Esophagus muscularis mucosa (tissue), 4 donors: ENCODE measurements at places on chromosomes 2 and 18. TPM values are rescaled to one million over a fixed set of nuclear protein-coding genes. Genes with fewer than 3 reads are reported as not detected.
A peak's percentile ranks its signal among the peaks of the same experiment; 100 is the strongest.

Gene C2orf80
- not detected for total RNA-seq

DNA sequence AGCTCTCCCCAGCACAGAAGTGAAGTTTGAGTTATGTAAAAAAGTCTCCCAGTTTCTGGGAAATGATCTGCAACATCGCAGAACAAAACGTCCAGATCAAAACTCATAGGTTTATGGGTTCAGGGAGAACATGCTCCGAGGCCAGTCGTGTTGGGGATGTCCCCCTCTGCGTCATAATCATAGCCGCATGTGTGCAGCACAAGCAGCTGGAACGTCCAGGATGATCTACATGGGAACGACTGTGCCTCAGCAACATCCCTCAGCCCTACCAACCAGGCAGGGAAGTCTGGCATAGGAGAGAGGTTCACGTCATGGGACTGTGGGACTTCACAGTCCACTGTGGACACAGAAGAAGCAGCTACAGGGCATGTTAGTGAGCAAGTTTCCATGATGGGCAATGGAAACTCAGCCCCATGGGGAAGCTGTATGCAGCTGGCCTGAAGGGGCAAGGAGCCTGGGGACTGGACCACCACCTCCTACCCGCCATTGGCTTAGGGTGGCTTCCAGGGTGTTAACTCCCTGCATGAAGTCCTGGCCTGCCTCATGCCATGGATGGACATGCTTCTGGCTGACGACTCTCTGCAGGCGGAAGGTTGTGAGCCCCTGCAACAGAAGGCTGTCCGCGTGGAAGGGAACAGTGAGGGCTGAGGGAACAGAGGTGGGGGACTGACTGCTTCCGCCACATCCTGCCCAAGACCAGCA, 96.9 kb downstream of the COPS8 start:
- peak; percentile 75 for DNase-seq

Gene DSC3
- 0.52 TPM for total RNA-seq

DNA sequence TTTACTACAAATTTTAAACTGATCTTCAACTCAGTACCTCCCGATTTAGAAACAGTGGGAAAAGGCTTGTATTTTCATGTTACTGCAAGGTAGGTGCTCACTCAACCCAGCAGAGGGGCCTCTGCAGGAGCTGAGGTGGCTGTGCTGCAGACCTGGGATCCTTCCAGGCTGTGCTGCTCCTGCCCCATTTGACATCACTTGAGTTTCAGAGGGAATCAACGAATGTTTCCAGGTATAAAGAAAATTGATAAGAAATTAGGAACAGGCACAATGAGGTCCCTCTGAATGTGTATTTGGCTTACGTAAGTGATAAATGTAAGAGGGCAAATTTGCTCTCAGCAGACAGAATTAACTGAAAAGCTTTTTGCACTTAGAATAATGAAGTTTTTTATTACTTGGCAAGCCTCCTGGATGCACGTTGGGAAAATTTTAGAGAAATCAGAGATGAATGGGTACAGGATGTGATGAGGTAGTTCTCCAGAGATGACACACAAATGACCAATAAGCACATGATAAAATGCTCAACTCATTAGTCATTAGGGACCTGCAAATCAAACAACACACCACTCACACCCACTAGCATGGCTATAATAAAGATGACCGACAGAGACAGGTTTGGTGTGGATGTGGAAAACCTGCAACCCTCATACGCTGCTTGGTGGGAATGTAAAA, 114.0 kb downstream of the NOL10 start:
- DNase-seq: no peak

GRCh38 chr2:36404754-36405153, 49.2 kb downstream of the CRIM1 start:
- no peak for DNase-seq

- no peak for DNase-seq
Observed at GRCh38 chr18:78733762-78734613, 245.6 kb upstream of the SALL3 start.

GRCh38 chr2:73998451-73998850, 13.7 kb downstream of the TET3 start:
- DNase-seq: no peak

Gene OXER1
- total RNA-seq: 1.3 TPM

GRCh38 chr18:41967680-41968079, 12.6 kb downstream of the PIK3C3 start:
- no peak for DNase-seq

Gene HOXD11
- not detected for total RNA-seq

DNA sequence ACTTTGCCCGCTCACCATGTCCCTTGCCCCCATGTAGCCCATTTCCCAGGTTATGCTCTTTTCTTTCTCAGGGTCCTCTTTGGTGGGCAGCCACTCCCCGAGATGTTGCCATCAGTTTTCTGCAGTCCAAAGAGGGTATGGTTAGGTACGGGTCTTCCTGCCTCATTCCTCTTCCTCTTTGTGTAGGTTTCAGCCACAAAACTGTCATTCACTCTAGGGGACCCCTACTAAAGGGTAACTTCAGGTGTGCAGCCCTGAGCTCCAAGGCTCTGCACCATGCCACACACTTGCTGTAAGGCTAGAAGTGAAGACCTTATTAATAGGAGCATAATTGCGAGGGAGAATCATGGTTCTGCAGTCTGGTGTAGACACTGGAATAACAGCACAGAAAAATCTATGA, 99.8 kb upstream of the ZNF397 start:
- DNase-seq: no peak

Gene MAP3K19
- total RNA-seq: not detected
